ENCODE measurements at places on chromosomes 12 and 14. TPM values are rescaled to one million over a fixed set of nuclear protein-coding genes. Genes with fewer than 3 reads are reported as not detected.
A peak's percentile ranks its signal among the peaks of the same experiment; 100 is the strongest.

ZFHX2 gene
- total RNA-seq: 1.8 TPM

DNA sequence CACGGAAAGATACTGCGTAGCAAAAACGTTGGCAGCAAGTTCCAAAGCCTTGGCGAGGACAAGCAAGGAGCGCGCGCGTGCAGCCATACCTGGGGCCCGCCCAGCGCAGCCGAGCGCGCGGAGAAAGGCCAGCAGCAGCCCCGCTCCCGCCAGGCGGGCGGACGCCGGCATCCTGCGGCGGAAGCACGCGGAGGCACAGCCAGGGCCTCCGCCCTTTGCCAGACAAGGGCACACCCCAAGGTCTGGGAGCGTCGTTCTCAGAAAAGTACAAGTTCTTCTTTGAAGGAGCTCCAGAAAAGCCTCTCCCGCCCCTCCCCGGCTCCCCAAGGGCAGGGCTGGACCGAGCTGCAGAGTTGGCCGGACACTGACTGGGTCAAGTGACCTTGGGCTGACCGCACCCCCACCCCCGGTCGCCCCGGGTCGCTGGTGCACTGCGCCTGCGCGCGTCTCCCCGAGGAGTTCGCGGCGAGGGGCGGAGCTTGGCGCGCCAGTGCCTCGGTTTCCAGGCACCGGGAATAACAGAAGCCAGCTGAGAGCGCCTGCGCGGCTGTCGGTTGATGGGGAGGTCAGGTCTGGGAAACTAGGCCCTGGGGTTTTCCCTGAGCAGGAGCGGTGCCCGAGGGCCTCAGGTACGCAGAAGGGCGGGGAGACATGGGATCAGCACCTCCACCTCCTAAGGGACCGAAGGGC is at the start of gene ZC2HC1C:
TSS of gene ZC2HC1C (plus strand) at position 521 of the 690 bp plus-strand sequence. CDS start 933 bp downstream, outside the sequence.
- DNase-seq: peak; percentile 85

GRCh38 chr14:45972416-45972815 is 679.2 kb downstream of the RPL10L start:
- no peak for DNase-seq

DDX47 gene
- total RNA-seq: 135 TPM

GRCh38 chr14:42353315-42353714 is 746.6 kb downstream of the LRFN5 start:
- DNase-seq: no peak

- DNase-seq: peak; percentile 79
Measured at GRCh38 chr12:27652174-27652763, 44.0 kb upstream of the REP15 start.

GRCh38 chr14:61315313-61315712 is 6.1 kb upstream of the PRKCH start:
- no peak for DNase-seq

USP5 gene
- 107 TPM for total RNA-seq

DNA sequence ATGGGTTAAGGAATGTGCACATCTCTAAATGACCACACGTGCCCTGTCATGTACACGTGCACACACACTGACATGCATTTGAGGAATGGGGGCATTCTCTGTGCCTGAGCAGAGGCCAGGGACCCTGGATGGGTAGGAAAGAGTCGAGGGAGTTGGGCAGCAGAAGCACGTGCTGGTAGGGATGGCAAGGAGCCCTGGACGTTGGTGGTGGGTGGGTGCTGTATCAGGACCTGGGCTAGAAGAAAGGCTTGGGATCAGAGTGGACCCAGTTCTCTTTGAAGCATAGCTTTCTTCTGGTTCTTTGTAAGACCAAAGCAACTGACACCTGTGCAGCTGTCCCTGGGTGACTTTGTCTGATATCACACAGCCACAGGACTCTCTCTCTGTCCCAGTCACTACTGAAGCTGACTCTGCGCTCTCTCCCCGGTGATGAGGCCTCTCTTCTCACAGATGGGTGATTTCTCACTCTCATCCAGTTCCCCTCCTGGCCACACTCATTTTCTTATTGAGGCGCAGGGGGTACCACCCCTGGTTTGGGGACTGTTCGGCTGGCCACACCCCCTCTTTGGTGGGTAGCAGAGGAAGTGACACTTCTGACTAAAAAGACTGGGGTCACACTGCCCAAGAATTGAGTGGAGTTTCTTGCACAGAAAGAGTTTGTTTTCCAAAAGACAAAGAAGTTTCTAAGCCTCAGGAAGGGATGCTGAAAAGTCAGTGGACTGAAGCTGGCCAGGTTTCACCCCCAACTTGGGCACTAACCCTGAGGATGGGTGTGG is 171.7 kb upstream of the RTL1 start:
- no peak for DNase-seq

DNA sequence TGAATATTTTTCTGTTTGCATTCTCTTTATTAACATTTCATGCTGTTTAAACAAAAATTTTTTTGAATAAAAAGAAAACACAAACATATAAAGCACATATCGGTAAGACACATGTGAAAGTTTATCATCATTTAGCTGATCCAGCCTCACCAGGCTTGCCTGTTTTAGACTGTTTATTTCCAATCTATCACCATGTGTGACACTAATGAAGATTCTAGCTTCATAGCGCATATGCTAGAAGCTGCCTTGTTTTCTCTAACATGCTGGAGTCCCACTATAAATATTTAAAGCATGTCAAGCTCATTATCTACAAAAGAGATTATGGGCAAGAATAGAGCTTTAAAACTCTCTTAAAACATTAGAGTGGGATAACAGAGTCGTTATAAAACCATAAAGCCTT is 25.4 kb upstream of the ADAMTS20 start:
- no peak for DNase-seq

GRCh38 chr14:104680056-104680805 is 9.2 kb upstream of the INF2 start:
- DNase-seq: peak; percentile 68

DNA sequence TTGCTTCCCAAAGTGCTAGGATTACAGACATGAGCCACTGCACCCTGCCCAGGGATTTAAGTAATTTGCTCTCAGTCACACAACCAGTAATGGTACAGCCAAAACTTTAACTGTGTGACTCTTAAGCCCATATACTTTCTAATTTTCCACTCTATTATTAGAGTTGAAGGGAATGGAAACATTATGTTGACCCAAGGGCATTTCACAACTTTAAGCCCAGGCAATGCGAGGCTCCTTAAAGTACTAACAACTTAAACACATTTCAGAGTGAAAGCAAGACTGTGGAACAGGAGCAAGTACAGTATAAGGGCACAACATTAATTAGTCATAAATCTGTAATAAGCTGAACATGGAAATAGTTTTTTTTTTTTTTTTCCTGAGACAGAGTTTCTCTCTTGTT is 39.8 kb downstream of the BAZ1A start:
- DNase-seq: no peak

- no peak for DNase-seq
Measured at GRCh38 chr12:24902511-24903328, 46.2 kb downstream of the BCAT1 start.

DNA sequence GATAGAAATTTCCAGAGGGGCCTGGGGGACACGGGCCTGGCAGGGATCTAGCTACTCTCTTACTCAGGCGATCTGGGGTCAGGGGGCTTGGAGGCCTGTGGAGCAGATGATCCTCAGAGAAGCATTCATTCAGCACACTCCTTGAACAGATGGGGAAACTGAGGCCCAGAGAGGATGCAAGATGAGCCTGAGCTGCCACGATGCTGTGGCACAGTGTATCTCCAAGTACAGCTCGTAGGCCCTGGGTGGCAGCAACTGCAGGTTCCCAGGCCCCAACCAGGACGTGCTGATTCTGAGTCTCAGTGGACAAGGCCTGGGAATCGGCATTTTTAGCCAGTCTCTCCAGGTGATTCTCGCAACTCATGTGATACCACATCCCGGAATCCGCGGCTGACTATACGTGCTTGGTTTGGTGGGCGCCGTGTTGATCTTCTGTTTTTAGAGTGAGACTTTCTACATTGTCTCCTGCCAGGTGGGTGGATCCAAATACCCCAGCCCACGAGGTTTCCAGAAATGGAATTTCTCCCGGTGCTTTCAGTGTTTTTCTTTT is 22.5 kb downstream of the ADGRD1 start:
- DNase-seq: no peak

METTL17 gene
- 56.3 TPM for total RNA-seq

DNA sequence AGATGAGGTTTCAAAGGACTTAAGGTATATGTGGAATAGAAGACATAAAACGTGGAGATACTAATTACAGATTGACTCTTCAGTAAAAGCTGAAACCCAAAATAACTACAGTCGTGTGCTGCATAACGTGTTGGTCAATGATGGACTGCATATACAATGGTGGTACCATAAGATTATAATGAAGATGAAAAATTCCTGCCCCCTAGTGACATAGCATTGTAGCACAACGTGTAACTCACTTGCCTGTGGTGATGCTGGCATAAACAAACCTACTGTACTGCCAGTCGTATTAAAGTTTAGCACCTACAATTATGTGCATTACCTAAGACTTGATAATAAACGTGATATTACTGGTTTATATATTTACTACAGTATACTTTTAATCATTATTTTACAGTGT is 150.3 kb downstream of the LRRK2 start:
- DNase-seq: no peak

DNA sequence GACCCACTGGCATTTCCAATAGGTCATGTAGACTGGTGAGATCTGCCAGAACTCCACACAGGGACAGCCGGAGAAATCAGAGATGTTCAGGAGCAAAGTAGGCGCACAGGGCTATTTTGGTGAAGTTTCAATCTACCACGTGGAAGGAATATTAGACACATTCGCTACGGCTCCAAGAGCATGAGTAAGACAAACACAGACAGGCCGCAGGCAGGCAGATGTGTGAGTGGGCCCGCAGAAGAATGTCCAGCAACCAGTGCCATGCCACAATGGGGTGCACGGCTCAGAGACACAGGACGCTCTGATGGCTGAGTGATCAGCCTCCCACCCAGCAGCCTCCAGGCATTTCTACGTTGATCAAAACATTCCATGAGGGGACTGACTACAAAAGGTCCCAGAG is 10.4 kb downstream of the SLC15A4 start:
- no peak for DNase-seq

- DNase-seq: no peak
Measured at GRCh38 chr12:18731156-18731555, 6.7 kb downstream of the PLCZ1 start.

GRCh38 chr14:104687601-104688504 is 1.6 kb upstream of the INF2 start:
- DNase-seq: peak; percentile 71

Data from renal cortical epithelial cell (primary cell).